ENCODE measurements at places on chromosomes 2 and 18. TPM values are rescaled to one million over a fixed set of nuclear protein-coding genes. Genes with fewer than 3 reads are reported as not detected.

TMEM200C gene
- under 0.01 TPM for total RNA-seq

PLGLB2 gene
- total RNA-seq = 0.39 TPM

MYOM1 gene
- total RNA-seq = 0.26 TPM

KHK gene
- 3.0 TPM for total RNA-seq

GPR45 gene
- total RNA-seq = not detected

ALPI gene
- total RNA-seq = not detected

VSNL1 gene
- not detected for total RNA-seq

RBM45 gene
- 17.8 TPM for total RNA-seq

CD8B2 gene
- total RNA-seq = not detected

TMEM247 gene
- total RNA-seq = not detected

METTL4 gene
- total RNA-seq = 8.3 TPM

NEU4 gene
- total RNA-seq = 0.13 TPM

DYNC1I2 gene
- total RNA-seq = 135 TPM

GBX2 gene
- 0.51 TPM for total RNA-seq

MAIP1 gene
- 24.9 TPM for total RNA-seq

PLA2R1 gene
- 26.9 TPM for total RNA-seq

RPL31 gene
- total RNA-seq = 843 TPM

BMP10 gene
- total RNA-seq = not detected

NPAS2 gene
- total RNA-seq = 7.8 TPM

GNAL gene
- 0.51 TPM for total RNA-seq

CRYGD gene
- total RNA-seq = not detected

COL4A3 gene
- total RNA-seq = not detected

MLPH gene
- not detected for total RNA-seq

ING5 gene
- 16.7 TPM for total RNA-seq

IL1RL1 gene
- total RNA-seq = 0.13 TPM

LHCGR gene
- total RNA-seq = not detected

DSG4 gene
- not detected for total RNA-seq

KIF5C gene
- total RNA-seq = under 0.01 TPM

HOXD9 gene
- 16.8 TPM for total RNA-seq

SLC25A52 gene
- not detected for total RNA-seq

CROCC2 gene
- not detected for total RNA-seq

CHRND gene
- total RNA-seq = not detected

INO80D gene
- total RNA-seq = 6.0 TPM

PID1 gene
- 0.25 TPM for total RNA-seq

TMEM150A gene
- 5.8 TPM for total RNA-seq

C1QL2 gene
- total RNA-seq = not detected

PLEKHH2 gene
- under 0.01 TPM for total RNA-seq

CIB4 gene
- total RNA-seq = not detected

GALNT3 gene
- total RNA-seq = under 0.01 TPM

GRHL1 gene
- total RNA-seq = 0.76 TPM

CNOT9 gene
- 46.3 TPM for total RNA-seq

UGT1A3 gene
- not detected for total RNA-seq

SCG2 gene
- not detected for total RNA-seq

LYPD6 gene
- total RNA-seq = 13.3 TPM

DOK6 gene
- 2.3 TPM for total RNA-seq

TRIP12 gene
- total RNA-seq = 240 TPM
